ENCODE measurements at places on chromosomes 7 and 10. TPM values are rescaled to one million over a fixed set of nuclear protein-coding genes. Genes with fewer than 3 reads are reported as not detected.

- peaks cover 4% of the 10 kb centered on the region for H3K36me3 ChIP-seq
- no peak overlapping the region for H3K4me3 ChIP-seq
- H3K27me3 ChIP-seq, result no peaks in the 10 kb centered on the region
- peak; percentile 41 for DNase-seq
- no peak overlapping the region for H3K27ac ChIP-seq
These were observed 58.8 kb downstream of the SHH start for GRCh38 chr7:155753446-155753965.

GRCh38 chr7:149686011-149686410, 87.4 kb downstream of the ZNF467 start:
- H3K27me3 ChIP-seq, result no peaks in the 10 kb centered on the region
- DNase-seq, result no peak
- H3K4me1 ChIP-seq, result no peaks in the 10 kb centered on the region
- H3K27ac ChIP-seq, result no peak overlapping the region
- no peaks in the 10 kb centered on the region for H3K36me3 ChIP-seq
- H3K4me3 ChIP-seq, result no peak overlapping the region

OR2A5 gene
- not detected for total RNA-seq

DNA sequence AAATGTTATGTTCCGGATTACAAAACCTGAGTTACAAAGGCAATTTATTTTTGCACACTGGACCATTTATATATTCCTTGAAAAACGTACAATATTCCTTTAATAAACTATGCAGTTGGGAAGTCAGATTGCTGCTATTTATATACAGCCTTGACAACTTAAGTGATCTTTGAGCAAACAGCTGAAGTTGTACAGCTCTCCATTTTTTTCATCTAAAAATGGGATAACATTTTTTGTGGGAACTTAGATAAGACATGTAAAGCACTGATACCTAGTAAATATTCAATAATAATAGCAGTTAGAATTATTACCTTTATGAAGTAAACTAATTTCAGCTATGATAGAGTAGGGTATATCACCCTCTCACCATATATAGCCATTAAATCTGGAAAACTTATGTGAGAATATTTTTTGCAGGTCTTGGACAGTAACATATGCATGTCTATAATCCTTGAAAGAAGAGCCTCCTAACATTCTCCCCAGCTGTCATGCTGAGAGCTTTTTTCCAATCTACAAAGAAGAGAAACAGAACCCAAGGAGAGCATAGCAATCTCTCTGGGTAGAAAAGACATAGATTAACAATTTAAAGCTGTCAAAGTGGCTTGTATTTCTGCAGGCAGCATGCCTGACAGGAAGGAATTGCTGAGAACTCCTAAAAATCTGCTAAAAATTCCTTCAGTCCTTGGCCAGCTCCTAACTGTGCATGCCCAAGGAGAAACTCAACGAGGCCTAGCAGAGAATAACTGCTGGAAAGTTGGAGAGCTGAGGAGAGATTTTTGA, 326.0 kb downstream of the CRPPA start:
- H3K36me3 ChIP-seq, result no peaks in the 10 kb centered on the region
- DNase-seq, result no peak

DNA sequence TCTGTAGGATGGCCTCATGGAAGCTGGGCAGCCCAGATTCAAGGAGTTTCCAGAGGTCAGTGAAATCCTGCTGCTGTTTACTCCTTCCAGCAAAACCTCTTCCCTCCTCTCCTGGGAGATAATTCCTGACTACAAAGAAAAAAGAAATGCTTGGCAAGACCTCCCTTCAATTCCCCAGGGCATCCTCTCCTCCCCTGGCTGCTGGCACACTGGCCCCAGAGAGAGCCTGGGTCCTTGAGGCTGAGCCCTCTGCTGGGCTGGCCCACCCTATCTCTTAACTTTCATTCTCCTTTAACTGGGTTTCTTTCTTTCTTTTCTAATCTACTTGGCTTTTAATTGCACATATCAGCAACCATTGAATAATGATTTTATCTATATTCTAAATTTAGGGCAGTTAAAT, 7.7 kb downstream of the DRGX start:
- no peak overlapping the region for H3K27ac ChIP-seq
- H3K4me3 ChIP-seq, result no peak overlapping the region
- no peaks in the 10 kb centered on the region for H3K36me3 ChIP-seq
- DNase-seq, result no peak

- no peak for DNase-seq
- no peak overlapping the region for H3K4me3 ChIP-seq
- no peaks in the 10 kb centered on the region for H3K27me3 ChIP-seq
- H3K36me3 ChIP-seq, result no peaks in the 10 kb centered on the region
These were observed 269.8 kb downstream of the ADARB2 start for GRCh38 chr10:1467334-1468076.

DNA sequence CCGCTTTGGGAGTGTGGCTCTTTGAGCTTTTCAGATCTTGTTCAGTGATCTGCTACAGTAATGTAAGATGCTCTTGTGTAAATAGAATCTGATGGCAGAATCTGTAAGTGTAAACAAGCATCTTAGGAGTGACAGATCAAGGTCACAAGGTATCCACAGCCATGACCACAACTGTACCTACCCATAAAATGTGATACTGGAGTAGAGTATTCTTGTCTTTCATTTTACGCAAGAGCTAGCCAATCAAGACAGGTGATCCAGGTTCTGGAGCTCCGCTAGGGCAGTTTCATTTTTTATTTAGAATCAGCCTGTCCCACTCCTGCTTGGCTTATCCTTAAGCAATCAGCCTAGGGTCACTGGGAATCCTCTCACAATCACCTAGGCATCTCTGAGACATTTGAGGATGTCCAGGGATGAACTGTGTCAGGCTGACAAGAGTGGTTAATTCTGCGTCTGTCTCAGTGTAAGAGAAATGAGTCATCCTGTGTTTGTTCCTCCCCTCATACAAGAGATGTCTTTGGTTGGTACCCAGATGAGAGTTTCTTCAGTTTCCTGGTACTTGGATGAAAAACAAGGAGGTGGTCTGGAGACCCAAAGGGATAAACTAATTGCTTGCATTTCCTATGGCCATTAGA, 13.6 kb downstream of the ZNF138 start:
- no peak overlapping the region for H3K4me3 ChIP-seq
- H3K27me3 ChIP-seq, result no peaks in the 10 kb centered on the region
- no peaks in the 10 kb centered on the region for H3K4me1 ChIP-seq
- H3K36me3 ChIP-seq, result peaks cover 12% of the 10 kb centered on the region
- no peak overlapping the region for H3K27ac ChIP-seq

- H3K27me3 ChIP-seq, result no peaks in the 10 kb centered on the region
- no peaks in the 10 kb centered on the region for H3K4me1 ChIP-seq
- no peaks in the 10 kb centered on the region for H3K36me3 ChIP-seq
- H3K4me3 ChIP-seq, result no peak overlapping the region
These were observed 208.8 kb downstream of the HIBADH start for GRCh38 chr7:27453702-27454405.

MACROH2A2 gene
- total RNA-seq, result 6.4 TPM

- H3K27me3 ChIP-seq, result no peaks in the 10 kb centered on the region
- peak overlapping the region; percentile 90 for H3K27ac ChIP-seq
- H3K36me3 ChIP-seq, result no peaks in the 10 kb centered on the region
- H3K4me3 ChIP-seq, result no peak overlapping the region
- DNase-seq, result peak; percentile 71
These were observed 26.4 kb upstream of the SRGN start for GRCh38 chr10:69061305-69062161.

DNA sequence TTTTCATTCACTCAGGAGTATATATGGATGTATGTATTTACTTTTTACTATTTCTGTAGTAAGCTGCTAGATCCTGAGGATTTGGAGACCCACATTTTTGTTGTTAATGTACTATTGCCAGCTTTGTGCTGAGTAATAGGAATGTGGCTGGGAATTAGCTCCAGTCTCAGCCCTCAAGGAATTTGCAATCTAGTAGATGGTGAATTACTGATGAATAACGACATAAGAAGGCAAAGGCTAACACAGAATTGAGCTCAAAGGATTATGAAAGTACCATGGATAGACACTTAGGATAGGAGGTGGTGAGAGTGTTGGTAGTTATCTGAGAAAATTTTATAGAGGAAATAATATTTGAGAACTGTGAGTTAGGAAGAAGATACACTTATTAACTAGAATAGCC, 19.9 kb downstream of the CASD1 start:
- peaks cover 5% of the 10 kb centered on the region for H3K36me3 ChIP-seq
- H3K27me3 ChIP-seq, result no peaks in the 10 kb centered on the region
- no peaks in the 10 kb centered on the region for H3K4me1 ChIP-seq
- DNase-seq, result no peak
- no peak overlapping the region for H3K4me3 ChIP-seq

DNA sequence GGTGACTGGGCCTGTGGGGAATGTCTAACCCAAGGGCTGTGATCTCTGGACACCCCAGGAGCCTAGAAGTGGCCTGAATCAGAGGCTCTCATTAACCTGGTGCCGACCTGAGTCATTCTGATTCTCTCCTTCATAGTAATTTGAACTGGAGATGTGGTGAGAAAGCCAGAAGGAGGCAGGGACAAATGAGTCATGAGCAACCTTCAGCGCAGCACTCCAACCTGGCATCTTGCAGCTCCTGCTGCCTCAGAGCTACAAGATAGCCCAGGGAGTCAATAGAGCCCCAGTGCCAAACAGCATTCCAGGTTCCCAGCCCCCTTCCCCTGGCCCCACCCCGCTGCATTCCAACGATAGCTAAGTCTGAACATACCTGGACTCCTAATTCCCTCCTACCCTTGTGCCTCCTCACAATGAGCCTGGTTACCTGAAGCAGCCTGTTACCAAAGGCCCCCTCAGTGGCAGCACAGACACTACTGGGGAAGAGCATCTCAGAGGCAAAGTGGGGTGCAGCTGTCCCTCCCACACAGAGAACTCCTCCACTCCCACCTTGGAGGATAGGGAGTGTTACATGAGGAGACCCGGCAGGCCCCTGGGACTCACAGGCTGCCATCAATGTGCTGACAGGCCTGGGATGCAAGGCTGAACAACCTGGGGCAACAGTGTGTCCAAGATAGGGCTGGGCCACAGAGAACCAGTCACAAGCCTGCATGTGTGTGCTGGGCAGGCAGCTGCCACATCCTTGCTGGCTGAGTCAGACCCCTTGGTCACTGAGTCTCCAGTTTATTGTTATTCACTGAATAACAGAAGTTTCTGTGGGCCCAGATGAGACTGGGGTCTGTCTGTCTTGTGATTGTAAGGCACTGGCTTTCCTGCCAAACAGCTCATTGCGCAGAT, 76.8 kb upstream of the LEP start:
- peaks cover 22% of the 10 kb centered on the region for H3K4me1 ChIP-seq
- no peak overlapping the region for H3K4me3 ChIP-seq
- H3K36me3 ChIP-seq, result no peaks in the 10 kb centered on the region
- DNase-seq, result peak; percentile 25
- no peak overlapping the region for H3K27ac ChIP-seq
- peaks cover 35% of the 10 kb centered on the region for H3K27me3 ChIP-seq

ZFAND4 gene
- 15.8 TPM for total RNA-seq

CRYGN gene
- total RNA-seq, result not detected

GRCh38 chr10:30897547-30897946, 134.1 kb downstream of the ZNF438 start:
- no peak overlapping the region for H3K4me3 ChIP-seq
- no peaks in the 10 kb centered on the region for H3K27me3 ChIP-seq
- no peaks in the 10 kb centered on the region for H3K36me3 ChIP-seq
- H3K27ac ChIP-seq, result no peak overlapping the region
- H3K4me1 ChIP-seq, result no peaks in the 10 kb centered on the region

DNA sequence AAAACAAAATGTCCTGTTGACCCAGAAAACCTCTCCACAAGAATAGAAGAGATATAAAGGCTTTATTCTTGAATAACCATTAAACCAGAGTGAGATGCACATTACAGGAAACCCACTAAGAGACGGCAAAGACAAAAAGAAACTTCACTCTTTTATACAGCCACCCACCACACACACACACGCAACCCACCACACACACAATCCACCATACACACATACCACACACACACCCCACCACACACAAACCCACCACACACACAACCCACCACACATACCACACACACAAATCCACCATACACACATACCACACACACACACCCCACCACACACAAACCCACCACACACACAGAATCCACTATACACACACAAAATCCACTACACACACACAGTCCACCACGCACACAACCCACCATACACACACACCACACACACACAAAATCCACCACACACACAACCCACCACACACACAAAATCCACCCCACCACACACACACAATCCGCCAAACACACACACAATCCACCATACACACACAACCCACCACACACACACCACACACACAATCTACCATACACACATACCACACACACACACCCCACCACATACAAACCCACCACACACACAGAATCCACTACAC, 9.5 kb upstream of the REPIN1 start:
- H3K27me3 ChIP-seq, result no peaks in the 10 kb centered on the region
- H3K4me1 ChIP-seq, result no peaks in the 10 kb centered on the region
- H3K4me3 ChIP-seq, result no peak overlapping the region
- no peak overlapping the region for H3K27ac ChIP-seq
- H3K36me3 ChIP-seq, result no peaks in the 10 kb centered on the region

DNA sequence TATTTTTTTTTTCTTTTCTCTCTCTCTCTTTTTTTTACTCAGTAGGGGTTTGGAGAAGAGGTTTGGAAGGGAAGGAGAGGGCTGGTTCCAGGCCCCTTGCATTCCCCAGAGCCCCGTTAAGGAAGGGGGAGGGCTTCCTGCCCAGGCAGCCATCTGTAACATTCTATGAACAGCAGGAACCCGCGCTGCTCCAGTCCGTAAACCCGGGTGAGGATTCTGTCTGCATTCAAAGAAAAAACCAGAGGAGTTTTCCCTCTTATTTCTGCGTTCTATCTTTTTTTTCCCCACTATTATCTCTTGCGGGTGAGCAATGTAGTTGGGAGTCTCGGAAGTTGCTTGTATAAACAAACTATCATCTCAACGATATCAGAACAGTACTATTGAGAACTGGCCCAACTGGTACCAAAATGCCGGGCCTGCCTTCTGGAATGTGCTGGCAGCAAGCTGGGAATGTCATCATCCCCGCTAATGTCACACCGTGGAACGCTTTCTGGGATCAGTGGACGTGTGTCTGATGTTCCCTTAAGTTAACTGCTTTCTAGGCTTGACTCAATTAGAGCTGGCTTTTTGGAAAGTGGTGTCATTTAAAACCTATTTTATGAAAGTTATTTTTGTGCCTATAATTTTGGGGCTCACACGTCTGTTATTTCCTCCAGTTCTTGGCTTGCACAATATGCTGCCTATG, 153.1 kb upstream of the MEOX2 start:
- H3K36me3 ChIP-seq, result no peaks in the 10 kb centered on the region
- no peaks in the 10 kb centered on the region for H3K27me3 ChIP-seq
- H3K4me3 ChIP-seq, result peak overlapping the region; percentile 18
- peak overlapping the region; percentile 72 for H3K27ac ChIP-seq
- H3K4me1 ChIP-seq, result peaks cover 9% of the 10 kb centered on the region
- DNase-seq, result no peak
